NCI-H2029 treated with DMSO at 0.1 percent for 48 hours (cell line): ENCODE measurements at places on chromosomes 13 and 19.

DNA sequence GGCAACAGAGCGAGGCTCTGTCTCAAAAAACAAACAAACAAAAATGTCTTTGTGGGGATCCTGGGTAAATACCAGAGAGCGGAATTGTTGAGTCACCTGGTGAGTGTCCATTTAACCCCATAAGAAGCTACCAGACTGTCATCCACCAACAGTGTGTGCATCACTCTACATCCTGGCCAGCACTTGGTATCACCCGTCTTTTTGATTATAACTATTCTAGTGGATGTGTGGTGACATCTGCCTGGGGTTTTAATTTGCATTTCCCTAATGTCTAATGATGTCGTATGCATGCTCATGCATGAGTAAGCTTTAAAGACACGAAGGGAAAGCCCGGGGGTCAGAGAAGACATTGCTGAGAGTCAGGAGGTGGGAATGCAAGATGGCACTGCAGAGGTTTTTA lies 126.7 kb upstream of the MRI1 start:
- no peak for DNase-seq

DNA sequence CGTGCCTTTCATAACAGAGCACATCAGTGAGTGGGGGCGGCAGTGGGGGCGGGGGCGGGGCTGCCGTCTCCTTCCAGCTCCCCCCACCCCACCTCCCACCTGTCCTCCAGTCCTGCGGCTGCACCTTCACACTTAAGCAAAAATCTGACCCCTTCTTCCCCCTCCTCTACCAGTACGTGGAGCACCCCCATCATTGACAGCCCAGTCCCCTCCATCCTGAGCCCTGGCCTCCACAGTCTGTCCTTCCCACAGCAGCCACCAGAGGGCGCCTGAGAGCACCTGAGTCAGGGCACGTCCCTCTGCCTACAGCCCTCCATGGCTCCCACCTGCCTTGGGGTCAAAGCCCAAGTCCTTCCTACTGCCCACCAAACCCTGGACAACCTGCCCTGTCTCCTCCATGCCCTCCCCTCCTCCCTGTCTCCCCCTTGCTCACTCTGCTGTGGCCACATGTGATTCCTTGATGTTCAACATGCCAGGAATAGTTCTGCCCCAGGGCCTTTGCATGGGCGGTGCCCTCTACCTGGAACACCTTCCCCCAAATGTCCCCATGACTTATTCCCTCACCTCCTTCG lies 4.0 kb downstream of the EBI3 start:
- no peak for DNase-seq

DNA sequence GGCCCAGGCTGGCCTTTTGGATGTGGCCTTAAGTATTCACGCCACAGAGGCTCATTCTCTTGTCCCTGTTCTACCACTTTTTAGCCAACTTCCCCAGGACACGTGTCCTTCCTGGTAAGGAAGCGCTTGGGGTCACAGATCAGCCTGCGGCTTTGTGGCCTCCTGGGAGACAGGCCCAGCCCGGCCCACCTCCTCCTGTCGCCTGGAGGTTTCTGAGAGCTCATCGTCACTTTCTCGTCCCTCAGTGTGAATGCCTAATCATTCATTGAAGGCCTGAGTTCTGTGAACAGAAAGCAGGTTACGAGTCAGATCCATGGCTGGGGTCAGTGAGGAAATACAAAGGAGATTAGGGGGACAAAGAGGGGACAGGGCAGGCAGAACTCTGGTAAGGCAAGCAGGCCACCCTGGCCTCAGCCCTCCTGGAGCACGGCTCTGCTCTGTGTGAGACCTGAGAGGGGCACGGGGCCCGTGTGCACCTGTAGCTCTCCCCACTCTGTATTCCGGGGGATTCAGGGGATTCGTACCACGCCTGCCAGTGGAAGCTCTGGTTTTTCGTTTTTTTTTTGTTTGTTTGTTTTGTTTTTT lies 38.6 kb upstream of the TSHZ3 start:
- DNase-seq, result no peak

DNA sequence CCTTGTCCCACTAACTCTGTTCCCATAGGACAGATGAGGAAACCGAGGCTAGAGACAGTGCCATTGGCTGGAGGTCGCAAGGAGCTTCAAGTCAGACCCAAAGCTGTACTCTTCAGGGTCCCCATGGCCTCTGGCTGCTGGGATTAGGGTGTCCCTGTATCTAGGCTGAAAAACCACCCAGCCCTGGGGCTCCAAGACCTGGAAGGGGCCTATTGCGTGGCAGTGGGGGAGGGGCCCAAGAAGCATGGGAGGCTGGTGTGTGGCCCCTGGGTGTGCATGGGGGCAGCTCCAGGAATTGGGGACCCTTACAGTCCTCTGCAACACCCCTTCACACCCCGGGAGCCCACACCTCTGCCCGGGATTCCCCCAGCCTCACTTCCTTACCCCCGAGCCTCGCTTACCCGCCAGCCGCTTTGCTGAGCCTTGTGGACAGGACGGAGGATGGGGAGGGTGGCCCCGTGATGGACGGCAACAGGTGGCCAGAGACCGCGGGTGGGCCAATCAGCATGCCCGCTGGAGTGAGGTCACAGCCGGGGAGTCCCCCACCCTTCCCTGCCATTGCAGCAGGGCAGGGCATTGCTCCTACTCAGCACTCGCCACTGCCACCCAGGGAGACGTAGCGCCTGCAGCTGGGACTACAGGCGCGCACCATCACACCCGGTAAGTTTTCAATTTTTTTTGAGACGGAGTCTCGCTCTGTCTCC lies at the start of gene JSRP1:
TSS of gene JSRP1 (minus strand) at position 436 of the 704 bp plus-strand sequence. CDS start 1,103 bp downstream, outside the sequence.
- peak; percentile 39 for DNase-seq

DNA sequence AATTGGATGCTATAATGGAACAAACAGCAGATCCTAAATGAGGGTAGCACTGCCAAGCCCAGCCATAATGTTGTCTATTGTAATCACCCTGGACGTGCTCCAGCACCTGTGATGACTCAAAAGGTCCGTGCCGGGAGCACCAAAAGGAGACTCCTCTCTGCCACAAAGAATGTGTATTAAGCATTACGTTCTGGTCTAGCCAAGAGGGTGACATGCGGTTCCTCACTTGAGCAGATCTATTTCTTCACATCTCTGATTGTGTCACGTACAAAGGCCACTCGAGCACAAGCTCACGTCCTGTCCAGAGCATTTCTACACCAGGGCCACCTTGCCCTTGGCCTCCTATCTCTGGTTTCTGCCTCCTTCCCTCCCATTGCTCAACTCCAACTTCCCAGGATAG lies 219.9 kb upstream of the IRS2 start:
- DNase-seq, result peak; percentile 70

GRCh38 chr13:27923794-27924528 lies 4.2 kb downstream of the PDX1 start:
- DNase-seq, result no peak
